ENCODE measurements at places on chromosomes 16 and 17.

DNA sequence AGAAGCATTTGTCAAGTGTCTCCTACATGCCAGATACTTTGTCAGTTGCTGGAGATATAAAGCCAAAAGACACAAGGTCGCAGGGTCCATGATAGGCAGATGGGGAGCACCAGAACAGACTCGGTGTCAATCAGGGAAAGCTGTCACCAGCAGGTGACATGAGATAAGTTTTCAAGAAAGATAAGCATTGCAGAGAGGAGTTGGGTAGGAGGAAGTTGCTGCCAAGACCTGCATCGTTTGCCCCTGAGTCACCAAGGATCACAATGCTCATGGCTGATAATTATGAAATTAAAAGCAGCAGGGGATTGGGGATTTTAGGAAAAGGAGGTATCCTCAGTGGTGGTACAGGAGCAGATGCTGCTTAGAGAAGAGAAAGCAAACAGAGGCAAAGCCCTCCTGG lies 551.1 kb upstream of the CDH11 start:
- no peak for DNase-seq

- DNase-seq, result no peak
These were observed 188.5 kb downstream of the MAP2K6 start for GRCh38 chr17:69602972-69603371.

DNA sequence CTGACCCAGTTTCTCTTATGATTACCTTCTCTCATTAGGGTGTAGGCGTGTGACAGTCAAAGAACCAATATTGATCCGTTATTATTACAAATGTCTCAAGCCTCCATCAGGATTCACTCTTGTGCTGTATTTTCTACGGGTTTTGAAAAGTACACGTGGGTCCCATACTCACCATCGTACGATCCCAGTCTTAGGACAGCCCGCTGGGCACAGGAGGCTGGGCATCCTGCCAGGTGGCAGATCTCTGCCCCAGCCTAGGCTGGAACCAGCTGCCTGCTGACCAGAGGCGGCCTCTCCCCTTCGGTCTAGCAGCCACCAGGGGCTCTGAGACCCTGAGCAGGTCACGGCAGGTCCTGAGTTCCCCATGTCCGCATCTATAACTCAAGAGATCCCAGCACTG lies 2.0 kb upstream of the METRNL start:
- DNase-seq, result no peak

GRCh38 chr17:1050246-1050995 lies 53.5 kb downstream of the TIMM22 start:
- DNase-seq, result no peak

DNA sequence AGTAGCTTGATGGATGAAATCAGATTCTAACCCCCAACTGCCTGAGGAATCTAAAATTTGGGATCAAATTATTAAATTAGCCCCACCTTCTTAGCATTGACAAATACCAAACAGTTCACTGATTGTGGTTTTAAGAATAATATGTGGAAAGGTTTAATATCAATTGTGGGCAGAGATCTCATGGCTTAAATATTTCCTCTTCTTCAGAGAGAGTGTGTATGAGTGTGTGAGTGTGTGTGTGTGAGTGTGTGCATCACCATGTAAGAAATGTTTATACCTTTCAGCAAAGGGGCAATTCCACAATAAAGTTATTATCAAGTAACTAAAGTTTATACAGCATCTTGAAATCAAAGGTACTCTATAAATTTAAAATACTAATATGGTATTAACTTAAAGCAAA lies 3.2 kb downstream of the SMURF2 start:
- no peak for DNase-seq
